Left renal pelvis (tissue), 4 donors: ENCODE measurements at places on chromosomes 4 and X.
A peak's percentile ranks its signal among the peaks of the same experiment; 100 is the strongest.

DNA sequence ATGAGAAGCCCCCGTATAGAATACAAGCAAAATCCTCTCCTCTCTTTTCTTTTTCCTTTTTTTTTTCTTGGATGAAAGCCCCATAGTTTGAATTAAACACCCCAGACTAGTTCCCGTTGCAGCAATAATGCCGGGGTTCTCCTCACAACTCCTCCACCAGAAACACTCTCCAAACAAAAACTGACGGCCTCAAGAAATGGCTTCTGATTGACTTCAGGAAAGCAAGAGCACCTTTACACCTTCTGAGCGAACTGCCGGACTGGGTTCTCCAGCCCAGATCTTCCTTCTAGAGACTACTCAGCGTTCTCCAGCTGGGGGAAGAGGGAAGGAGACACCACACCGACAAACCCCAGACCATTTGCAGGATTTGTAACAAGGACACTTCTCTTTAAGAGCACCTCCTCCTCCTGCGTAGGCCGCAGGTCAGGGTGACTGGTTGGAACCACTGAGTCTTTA is 4.0 kb downstream of the HAND2 start:
- DNase-seq, result no peak

GRCh38 chrX:3191796-3192195 is 150.5 kb downstream of the ARSF start:
- no peak for DNase-seq

DNA sequence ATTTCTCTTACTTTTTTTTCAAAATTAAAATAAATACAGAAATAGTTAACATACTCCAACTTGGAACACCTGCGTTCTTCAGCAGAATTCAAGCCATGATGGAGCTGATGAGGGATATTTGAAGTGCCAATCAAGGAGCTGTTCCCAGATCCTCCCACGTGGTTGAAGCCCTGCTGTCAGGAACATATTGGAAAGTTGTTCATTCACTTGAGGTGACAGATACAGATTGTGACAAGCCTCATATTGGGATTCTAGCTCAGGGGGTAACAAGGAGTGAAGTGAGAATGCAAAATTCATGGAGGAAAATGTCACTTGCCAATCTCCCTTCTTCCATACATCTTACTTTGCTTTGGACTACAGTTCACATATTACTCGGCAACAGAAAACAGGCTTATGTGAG is 2670.8 kb downstream of the PCDH7 start:
- DNase-seq, result no peak

GRCh38 chr4:40446839-40447238 is 111.7 kb downstream of the CHRNA9 start:
- DNase-seq, result no peak

- DNase-seq, result no peak
Measured at GRCh38 chr4:185357211-185357610, 38.5 kb downstream of the LRP2BP start.

DNA sequence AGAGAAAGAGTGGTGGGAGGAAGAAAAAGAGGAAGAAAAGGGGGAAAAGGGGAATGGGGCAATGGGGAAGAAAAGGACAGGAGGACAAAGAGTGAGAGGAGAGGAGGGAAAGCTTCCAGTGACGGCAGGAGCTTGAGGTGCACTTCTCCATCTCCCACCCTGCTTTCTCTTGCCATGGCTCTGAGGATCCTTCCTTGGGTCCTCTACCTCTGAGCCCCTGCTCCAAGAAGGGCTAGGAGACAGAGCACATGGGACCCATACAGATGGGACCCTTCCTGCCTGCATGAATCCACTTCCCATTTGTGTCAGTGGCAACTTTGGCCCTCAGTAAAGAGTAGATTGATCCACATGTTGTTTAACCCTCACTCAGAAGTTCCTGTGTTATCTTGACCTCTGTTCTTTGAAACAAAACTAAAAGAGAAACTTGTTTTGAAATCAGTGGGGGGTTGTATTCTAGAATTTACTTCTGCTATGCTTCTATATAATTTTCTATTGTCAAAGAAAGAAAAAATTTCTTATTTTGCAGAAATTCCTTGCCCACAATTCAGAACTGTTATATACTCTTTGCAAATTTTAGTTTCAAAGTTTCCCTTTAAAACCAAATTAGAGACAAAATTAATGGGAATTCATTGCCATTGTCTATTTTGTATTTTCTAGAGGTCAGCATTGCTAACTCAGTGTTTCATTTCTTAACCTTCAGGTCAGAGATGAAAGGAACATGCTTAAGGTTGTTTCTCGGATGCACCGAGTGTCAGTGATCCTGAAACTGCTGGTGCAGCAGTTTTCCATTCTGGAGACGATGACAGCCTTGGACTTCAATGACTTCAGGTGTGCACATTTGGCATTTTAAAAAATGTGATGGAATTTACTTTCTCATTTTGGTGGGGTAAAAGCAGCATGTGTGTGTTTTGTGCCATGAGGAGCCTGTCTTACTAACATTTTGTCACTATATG is 5.0 kb downstream of the TDO2 start:
- DNase-seq, result no peak

DNA sequence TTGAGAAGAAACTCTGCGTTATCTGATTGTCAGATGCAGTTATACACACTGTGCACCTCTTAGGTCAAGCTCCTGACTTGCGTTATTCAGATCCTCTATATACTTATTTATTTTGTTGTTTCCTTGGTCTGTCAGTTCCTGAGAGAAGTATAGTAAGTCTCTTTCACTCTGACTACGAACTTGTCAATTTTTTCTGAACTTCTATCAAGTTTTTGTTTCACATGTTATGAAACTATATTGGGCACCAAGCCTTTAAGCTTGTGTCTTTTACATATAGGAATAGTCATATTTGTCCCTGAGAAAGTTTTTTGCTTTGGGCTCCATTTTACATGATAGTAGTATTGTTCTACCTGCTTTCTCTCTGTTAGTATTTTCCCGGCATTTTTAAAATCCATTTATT is 31.7 kb downstream of the ZNF275 start:
- no peak for DNase-seq

DNA sequence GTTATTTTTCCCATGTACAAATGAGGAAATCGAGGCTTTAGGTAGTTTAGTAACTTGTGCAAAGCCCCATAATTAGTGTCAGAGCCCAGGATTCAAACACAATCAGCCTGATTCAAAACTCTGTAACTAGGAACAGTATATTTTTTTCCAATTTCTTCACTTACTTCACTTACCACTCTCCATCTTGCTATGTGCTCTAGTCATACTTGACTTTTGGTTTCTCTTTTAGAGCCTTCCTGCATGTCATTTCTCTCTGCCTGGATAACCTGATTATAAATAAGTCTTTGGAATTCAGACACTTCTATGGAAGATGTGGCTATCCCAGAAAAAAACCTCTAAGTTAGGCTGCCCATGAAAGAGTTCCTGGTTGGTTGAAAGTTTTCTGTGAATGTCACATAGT is 22.2 kb downstream of the SATL1 start:
- no peak for DNase-seq

- no peak for DNase-seq
Measured at GRCh38 chr4:139791681-139792080, 126.1 kb downstream of the MGST2 start.

DNA sequence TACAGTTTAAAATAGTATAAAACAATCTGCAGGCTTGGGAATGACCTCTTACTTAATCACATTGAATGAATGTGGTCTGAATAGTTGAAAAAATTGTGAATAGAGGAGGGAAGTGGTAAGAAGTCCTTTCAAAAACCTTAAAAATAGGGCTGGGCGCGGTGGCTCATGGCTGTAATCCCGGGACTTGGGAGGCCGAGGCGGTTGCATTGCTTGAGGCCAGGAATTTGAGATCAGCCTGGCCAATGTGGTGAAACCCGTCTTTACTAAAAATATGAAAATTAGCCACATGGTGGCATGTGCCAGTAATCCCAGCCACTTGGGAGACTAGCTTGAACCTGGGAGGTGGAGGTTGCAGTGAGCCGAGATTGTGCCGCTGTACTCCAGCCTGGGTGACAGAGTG is 36.5 kb downstream of the HERC3 start:
- no peak for DNase-seq

DNA sequence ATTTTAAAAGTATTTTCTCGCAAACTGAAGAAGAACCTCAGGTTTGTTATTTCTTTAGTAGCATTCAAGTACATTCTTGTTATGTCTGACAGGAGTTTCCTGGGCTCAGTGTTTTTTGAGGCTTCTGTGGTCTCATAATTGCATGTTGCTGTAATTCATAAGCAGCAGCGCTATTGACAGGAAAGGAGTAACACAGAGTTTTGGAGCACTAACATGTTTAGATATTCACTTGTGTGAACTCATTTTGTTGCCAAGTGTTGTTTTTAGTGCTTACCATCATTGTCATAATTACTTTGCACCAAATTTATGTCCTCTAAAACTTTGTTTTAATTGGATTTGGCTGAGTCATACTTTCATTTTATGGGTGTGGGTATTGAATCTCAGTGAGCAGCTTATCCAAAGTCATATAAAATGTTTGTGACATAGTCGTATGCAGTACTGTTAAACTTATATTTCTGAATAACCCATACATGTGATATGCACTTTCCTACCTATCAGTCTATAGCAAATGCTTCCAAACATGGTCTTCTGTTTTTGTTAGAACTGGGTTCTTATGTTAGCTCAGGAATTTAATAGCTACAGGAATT is 358.7 kb upstream of the CTSO start:
- no peak for DNase-seq

DNA sequence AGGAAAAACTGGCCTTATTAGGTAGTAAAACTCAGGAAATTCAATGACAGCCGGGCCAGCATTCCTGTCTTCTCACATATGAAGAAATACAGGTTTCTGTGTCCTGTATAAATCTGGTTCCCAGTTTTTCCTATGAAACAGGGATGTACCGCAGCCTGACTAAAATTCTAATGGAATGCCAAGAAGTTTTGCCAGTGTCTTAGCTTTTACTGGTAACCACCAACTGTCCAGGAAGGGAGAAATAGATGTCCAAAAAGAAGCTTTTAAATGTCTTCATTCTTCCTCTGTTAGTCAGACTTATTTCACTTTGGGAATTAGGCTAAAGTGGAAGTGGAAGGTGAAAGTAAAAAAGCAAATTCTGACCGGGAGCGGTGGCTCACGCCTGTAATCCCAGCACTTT is 108.0 kb upstream of the TBL1X start:
- DNase-seq, result no peak

GRCh38 chr4:37389967-37390580 is 145.5 kb downstream of the NWD2 start:
- peak; percentile 21 for DNase-seq

DNA sequence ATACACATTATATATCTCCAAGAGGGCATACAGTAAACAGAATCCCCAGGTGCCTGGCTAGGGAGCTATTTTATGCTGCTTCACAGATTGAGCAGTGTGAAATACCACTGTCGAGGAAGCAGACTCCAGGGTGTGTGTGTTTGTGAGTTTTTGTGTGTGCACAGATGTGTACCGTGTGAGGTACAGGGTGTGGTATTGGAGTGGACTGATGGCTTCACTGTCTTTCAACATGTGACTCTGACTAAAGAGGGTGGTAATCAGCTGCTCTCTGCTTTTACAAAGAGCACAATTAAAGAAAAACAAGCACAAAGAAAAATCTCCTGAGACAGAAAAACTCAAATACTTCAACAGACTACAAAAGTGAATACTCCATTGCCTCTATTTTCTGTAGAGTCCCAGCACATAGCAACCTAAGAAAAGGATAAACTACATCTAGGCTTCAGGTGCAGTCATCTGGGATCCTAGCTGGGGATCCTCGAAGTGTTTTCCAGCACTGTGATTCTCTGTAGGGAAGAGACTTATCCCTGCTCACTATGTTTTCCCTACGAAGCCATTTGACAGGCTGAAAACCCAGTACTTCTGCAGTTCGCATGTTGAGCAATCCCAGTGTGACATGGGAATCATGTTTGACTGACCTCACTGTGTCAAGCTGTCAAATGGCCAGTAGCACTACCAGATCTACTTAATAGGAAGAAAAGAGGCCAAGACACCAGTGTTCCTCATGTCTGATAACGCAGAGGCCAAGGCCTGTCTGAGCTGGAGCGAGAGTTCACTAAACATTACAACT is 100.3 kb downstream of the CDS1 start:
- no peak for DNase-seq

DNA sequence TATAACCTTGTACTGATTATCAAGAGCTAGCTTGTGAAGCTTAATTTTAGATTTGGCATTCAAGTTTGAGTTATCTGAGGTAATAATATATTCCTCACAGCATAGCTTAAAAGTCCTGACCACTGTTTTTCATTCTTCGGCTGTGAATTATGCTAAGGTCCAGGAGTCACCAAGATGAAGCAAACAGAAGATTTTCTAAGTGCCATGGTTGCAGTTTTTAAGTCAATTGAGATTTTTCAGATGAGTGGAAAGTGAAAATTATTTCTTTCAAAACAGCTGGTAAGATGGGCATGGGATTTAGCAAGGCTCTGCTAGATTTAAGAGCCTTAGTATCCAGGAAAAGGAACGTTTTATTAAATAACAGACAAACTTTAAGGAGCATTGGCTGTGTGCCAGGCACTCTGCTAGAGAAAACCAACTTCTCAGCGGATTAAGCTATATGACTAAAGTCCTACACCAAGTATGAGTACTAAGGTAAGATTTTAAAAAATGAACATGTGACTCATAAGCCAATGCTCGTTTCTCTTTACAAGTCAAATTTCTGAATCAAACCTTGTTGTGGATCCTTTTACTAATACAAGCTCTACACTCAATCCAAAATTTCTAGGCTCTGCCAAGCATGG is 149.9 kb upstream of the IL15 start:
- no peak for DNase-seq

GRCh38 chrX:107204068-107204605 is 2.1 kb downstream of the NUP62CL start:
- DNase-seq, result no peak

DNA sequence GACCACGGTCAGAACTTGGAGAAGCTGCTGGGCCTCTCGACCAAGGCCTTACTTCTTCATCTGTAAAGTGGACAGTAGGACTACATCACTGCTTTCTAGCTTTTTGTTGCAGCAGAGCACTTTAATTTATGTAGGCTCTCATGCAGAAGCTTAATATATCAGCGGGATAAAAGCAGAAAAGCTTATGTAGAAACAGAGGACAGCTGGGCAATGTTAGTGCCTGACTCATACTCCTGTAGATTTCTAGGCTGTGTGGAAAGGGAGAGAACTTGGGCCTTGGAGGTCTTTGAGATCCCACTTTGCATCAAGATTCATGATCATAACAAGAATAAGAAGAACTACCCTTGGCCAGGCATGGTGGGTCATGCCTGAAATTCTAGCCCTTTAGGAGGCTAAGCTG is 91.2 kb downstream of the ARHGAP10 start:
- DNase-seq, result no peak

- DNase-seq, result no peak
Measured at GRCh38 chr4:26937567-26937966, 76.9 kb downstream of the STIM2 start.

- no peak for DNase-seq
Measured at GRCh38 chr4:141810712-141811375, 174.5 kb downstream of the IL15 start.
